Right lobe of liver (tissue), 6 donors: ENCODE measurements at places on chromosomes 2 and 18.

GRCh38 chr18:56559044-56559443, 79.3 kb downstream of the TXNL1 start:
- H3K4me3 ChIP-seq = no peak overlapping the region
- no peak for DNase-seq
- no peaks in the 10 kb centered on the region for H3K27me3 ChIP-seq
- H3K27ac ChIP-seq = no peak overlapping the region
- no peaks in the 10 kb centered on the region for H3K4me1 ChIP-seq

DNA sequence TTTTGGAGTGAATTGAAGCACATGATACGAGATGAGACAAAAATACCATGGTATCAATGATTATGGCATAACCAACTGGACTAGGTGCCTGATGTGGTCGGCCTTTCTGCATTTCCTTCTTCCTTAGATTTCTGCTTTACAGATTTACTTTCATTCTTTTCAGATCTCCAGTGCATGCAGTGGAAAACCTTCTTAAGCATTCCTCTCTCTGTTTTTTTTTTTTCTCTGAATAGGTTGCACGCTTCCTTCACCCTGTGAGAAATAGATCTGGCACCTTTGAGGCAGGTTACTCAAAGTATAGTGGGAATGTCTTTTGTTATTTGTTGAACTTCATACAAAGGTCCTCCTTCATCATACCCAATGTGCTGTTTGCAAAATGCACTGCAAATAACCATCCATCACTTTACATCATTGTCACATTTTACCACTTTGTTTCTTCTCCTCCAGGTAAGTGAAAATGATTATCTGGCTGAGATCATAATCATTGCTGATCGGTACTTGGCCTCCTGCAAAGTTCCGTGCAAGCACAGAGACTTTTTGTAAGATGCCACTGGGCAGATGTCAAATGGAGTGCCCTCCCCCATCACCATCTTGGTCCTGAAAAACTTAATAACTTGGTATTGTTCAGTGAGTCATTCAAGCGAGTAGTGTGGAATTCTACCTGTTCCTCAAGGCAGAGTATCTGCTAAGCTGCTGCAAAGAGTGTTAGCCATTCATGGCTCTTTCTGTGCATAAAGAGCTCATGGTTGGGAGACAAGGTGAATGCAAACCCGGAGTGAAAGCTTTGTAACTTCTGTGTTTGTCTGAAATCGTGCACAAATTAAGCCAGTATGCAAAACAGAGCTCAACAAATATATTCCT, 30.0 kb upstream of the KLHL14 start:
- no peaks in the 10 kb centered on the region for H3K27me3 ChIP-seq
- no peak overlapping the region for H3K27ac ChIP-seq

GRCh38 chr18:57035590-57035989, 111.3 kb upstream of the BOD1L2 start:
- no peak overlapping the region for H3K27ac ChIP-seq
- no peaks in the 10 kb centered on the region for H3K27me3 ChIP-seq
- no peak for DNase-seq
- no peaks in the 10 kb centered on the region for H3K4me1 ChIP-seq
- no peak overlapping the region for H3K4me3 ChIP-seq

GRCh38 chr2:23323198-23323916, 61.6 kb upstream of the KLHL29 start:
- DNase-seq = no peak
- no peak overlapping the region for H3K27ac ChIP-seq
- H3K27me3 ChIP-seq = no peaks in the 10 kb centered on the region
- no peaks in the 10 kb centered on the region for H3K4me1 ChIP-seq
- no peaks in the 10 kb centered on the region for H3K36me3 ChIP-seq
- H3K4me3 ChIP-seq = no peak overlapping the region

DNA sequence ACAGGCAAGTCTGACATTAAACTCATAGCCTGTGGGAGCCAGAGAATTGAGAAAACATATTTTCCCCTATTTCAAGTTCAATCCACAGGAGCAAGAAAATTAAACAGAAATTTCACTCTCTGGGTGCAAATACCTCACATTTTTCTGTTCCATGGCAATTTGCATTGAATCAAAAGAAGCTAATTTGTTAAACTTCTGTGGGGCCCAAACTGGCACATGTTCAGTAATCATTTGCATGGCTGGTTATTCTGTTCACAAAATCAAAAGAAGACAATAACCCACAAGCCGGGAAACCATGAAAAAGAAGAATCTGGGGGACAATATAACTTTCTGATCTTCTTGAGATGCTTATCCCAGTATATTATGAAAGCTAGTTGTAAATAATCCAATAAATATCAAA, 363.1 kb downstream of the LRP1B start:
- no peaks in the 10 kb centered on the region for H3K27me3 ChIP-seq
- no peak overlapping the region for H3K4me3 ChIP-seq
- DNase-seq = no peak

- no peaks in the 10 kb centered on the region for H3K4me1 ChIP-seq
- DNase-seq = no peak
Observed at GRCh38 chr18:65592435-65592834, 158.4 kb upstream of the CDH7 start.

DNA sequence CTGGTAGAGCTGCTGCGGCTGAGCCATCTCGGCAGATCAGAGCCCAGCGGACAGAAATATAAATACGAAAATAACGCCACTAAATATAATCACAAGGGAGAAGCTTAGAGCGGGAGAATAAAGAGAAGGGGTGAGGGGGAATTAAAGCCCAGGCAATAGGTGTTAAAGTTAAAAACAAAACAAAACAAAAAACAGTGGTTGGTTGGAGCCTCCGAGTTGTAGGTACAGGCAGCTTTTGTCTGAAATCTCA, 1.3 kb upstream of the MEIS1 start:
- H3K27me3 ChIP-seq = no peaks in the 10 kb centered on the region
- H3K36me3 ChIP-seq = no peaks in the 10 kb centered on the region
- H3K27ac ChIP-seq = peak overlapping the region; percentile 80
- no peak for DNase-seq
- peak overlapping the region; percentile 76 for H3K4me3 ChIP-seq
- H3K4me1 ChIP-seq = no peaks in the 10 kb centered on the region

GRCh38 chr2:30971231-30972025, 164.2 kb upstream of the CAPN13 start:
- H3K36me3 ChIP-seq = no peaks in the 10 kb centered on the region
- no peaks in the 10 kb centered on the region for H3K4me1 ChIP-seq
- H3K27ac ChIP-seq = no peak overlapping the region
- no peak overlapping the region for H3K4me3 ChIP-seq
- no peak for DNase-seq

- H3K4me3 ChIP-seq = no peak overlapping the region
- no peaks in the 10 kb centered on the region for H3K36me3 ChIP-seq
- H3K4me1 ChIP-seq = no peaks in the 10 kb centered on the region
- no peak overlapping the region for H3K27ac ChIP-seq
Observed at GRCh38 chr18:6009756-6010155, 114.4 kb upstream of the TMEM200C start.

DNA sequence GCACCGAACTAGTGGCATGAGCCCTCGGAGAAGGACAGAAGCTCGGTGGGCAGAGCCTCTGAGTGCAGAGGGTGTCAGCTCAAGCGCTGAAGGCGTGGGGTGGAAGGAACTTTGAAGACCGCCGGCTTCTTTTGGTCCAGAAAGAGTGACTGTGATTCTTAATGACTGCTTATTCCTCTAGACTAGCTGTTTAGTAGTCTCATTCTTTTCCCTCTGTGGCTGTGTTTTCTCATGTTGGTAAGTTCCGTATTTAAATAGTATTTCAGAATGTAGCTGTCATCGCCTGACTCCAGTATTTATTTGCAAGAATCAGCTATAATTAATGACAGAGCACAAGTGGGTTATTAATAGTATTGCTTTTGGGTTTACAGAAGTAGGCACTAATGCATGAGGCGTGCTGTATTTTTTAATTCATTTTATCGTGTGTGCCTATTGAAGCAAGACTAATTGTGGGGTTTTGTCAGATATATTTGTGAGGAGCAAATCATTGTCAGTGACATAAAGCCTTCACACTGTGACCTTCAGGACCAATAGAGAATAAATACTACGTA, 80.8 kb upstream of the NFATC1 start:
- peaks cover 5% of the 10 kb centered on the region for H3K36me3 ChIP-seq
- no peak for DNase-seq
- no peak overlapping the region for H3K27ac ChIP-seq

DNA sequence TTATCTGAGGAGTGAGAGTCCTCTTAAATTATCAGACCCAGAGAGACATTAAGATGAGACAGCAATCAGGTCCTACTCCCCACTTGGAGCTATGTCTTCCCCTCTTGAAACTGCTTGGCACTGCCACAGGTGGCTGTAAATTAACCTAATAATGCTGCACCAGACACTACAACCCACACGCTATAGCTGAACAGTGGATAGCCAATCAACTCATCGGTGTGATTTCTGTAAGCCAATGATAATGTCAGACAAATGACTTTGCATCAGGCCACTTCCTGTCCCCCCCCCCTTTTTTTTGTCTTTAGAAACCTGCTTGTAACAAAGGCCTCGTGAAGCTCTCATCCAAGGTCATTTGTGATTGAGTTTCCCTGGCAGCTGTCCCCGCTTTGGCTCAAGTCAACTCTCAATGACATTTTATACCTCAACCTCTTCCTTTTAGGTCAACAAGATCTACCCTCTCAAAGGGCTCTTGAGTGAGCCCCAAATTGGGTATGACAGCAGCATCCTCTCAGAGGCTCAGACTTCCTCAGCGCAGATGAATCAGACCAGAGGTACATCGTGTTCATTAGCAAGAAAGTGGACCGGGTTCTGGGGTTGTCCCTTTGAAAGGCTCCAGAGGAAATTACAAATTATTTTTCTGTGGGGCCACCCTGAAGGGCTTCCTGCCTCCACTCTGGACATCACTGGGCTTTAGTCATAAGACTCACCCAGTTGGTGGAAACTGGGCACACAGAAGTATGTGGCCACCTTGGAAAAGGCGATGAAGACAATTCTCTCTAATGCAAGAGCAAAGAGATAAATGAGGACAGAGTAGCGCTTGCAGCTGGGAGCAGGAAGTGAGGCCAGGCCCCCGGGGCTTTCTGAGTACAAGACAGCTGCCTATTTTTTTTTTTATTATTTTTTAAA, 73.6 kb downstream of the COPS8 start:
- no peak overlapping the region for H3K27ac ChIP-seq
- no peaks in the 10 kb centered on the region for H3K36me3 ChIP-seq
- no peak overlapping the region for H3K4me3 ChIP-seq
- no peaks in the 10 kb centered on the region for H3K4me1 ChIP-seq
- DNase-seq = no peak
